ENCODE measurements at places on chromosomes 13 and 19. TPM values are rescaled to one million over a fixed set of nuclear protein-coding genes. Genes with fewer than 3 reads are reported as not detected.

The APOC4 gene
- not detected for total RNA-seq

The CEACAM20 gene
- not detected for total RNA-seq

The TMEM38A gene
- total RNA-seq, result 20.6 TPM

The CACNA1A gene
- 198 TPM for total RNA-seq

The COG6 gene
- 55.6 TPM for total RNA-seq

The CCDC8 gene
- 4.5 TPM for total RNA-seq

The RASGRP4 gene
- 3.3 TPM for total RNA-seq

The DAND5 gene
- not detected for total RNA-seq

The CGB8 gene
- total RNA-seq, result not detected

The KLK13 gene
- total RNA-seq, result not detected

The IGFL1 gene
- total RNA-seq, result not detected

The UBL3 gene
- 72.7 TPM for total RNA-seq

The PBX4 gene
- total RNA-seq, result 2.2 TPM

The KMT5C gene
- total RNA-seq, result 16.8 TPM

The DKKL1 gene
- not detected for total RNA-seq

The SLC1A6 gene
- 16.6 TPM for total RNA-seq

The CGB7 gene
- total RNA-seq, result not detected

The ZNF420 gene
- 24.0 TPM for total RNA-seq

The PGLYRP2 gene
- not detected for total RNA-seq

The RPS28 gene
- total RNA-seq, result 633 TPM

The FGF22 gene
- total RNA-seq, result 7.0 TPM

All from dorsolateral prefrontal cortex (tissue), 122 donors.